ENCODE measurements at places on chromosomes 1 and 21. TPM values are rescaled to one million over a fixed set of nuclear protein-coding genes. Genes with fewer than 3 reads are reported as not detected.

Gene PKLR
- not detected for total RNA-seq

DNA sequence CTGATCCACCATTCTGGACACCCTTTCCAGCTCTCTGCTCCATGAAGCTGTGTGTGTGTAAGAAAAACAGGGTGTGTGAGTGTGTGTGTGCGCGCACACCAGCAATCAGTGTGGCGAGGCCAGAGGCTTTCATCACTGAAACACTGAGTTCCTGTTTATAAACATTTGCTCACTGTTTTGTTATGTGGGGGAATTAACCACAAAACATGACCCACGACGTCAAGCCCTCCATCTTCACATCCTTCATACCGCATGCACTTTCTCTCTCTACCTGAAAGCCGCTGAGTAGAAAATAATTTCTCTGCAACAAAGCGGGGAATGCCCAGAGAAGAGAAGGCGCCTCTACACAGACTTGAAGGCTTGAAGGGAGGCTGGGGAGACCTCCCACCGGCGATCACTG is 148.9 kb upstream of the IRF2BP2 start:
- no peak for DNase-seq

- no peak for DNase-seq
Measured at GRCh38 chr1:89260042-89260441, 12.6 kb downstream of the GBP5 start.

GRCh38 chr1:157723157-157723556 is 22.6 kb upstream of the FCRL3 start:
- DNase-seq = no peak

DNA sequence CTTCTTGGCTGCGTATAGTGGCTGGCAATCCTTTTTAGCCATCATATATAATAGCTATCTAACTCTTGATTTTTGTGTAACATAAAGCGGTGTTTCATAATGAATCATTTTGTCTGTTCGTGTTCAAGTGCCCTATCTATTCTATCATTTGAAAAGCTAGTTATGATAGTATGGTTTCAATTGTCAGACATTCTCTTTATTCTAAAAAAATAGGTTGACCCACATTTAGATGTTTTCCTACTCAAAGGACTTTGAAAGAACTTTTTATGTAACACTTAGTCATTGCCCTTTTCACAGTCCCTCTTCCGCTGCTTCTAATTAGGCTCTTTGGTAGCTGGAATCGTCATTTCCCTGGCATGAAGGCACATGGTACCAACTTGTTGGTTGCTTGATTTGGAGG is 272.2 kb upstream of the B3GALT2 start:
- DNase-seq = peak; percentile 29

DNA sequence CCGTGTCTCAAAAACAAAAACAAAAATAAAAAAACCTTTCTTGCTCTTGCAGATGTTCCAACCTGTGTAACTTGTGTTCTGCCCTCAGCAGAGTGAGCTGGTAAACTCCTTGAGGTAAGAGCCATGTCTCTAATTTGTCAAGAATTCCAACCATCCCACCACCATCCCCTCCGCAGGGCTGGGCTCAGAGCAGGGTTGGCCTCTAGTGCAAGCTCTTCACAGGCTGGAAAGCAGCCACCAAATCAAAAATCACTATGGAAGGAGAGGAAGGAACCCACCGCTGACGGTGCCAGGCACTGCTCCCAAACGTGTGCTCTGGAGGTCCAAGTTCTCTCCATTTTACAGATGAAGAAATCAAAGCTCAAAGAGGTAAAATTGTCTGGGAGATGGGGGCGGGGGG is 9.4 kb downstream of the PLEKHA6 start:
- DNase-seq = no peak

DNA sequence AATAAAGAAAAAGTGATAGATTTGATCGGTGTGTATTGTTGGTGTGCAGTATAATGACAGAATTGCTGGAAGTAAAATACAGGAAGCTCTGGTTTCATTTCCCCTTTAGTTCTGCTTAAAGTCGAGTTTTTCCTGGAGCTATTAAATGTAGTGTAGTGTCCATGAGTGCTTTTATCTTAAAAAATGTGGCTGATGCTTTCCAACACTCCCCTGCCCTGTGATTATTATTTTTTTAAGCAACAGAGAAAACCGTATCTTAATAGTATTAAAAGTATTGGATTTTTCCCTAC is 1.1 kb downstream of the LGALS8 start:
- no peak for DNase-seq

DNA sequence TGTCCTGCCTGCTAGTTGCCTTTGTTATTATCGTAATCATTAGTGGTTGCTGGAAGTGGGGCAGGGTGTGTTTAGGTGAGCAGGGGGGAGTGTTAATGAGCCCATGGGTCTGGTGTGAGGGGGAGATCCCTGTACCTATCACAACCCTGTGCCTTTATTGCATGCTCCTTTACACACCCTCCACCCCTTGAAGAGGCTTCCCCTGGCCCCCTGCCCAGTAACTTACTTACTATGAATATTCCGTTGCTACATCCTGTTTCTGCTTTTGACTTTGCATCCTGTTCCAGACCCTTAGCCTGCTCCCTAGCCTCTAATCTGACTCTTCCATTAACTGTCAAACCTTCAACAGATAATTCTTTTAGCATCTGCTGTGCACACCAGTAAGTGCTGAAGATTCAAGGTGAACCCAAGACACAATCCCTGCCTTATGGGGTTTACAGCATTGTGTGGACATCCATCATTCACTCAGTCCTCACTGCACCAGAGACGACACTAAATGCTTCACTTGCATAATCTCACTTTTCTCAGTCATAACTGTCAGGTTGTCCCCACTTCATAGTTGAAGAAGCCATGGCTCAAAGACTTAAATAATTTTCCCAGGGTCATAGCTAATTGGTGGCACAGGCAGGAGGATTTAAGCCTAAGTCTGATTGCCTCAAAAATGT is 47.9 kb downstream of the CDC7 start:
- DNase-seq = no peak

Gene CASZ1
- total RNA-seq = 8.5 TPM

GRCh38 chr1:181087400-181087901 is 1.0 kb upstream of the IER5 start:
- no peak for DNase-seq

GRCh38 chr1:202145068-202145743 is 669 bp upstream of the ARL8A start:
- DNase-seq = no peak

DNA sequence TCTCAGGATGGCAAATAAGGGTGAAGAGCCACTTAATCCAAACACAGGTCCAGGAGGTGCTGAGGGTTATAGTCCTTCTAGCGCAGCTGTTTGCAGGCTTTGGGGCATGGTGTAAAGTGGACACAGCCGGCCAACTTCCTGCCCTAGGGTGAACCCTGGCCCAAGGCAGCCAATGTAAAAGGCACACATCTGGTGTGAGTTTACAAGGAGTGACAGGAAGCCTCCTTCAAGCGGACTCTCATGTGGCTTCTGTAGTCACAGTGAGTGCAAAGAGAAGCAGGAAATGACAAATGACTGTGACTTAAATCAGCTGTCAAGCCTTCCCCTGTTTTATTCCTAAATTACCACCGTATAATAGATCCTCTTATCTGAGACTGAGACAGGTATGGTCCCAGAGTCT is 213.0 kb downstream of the CRB1 start:
- peak; percentile 9 for DNase-seq

DNA sequence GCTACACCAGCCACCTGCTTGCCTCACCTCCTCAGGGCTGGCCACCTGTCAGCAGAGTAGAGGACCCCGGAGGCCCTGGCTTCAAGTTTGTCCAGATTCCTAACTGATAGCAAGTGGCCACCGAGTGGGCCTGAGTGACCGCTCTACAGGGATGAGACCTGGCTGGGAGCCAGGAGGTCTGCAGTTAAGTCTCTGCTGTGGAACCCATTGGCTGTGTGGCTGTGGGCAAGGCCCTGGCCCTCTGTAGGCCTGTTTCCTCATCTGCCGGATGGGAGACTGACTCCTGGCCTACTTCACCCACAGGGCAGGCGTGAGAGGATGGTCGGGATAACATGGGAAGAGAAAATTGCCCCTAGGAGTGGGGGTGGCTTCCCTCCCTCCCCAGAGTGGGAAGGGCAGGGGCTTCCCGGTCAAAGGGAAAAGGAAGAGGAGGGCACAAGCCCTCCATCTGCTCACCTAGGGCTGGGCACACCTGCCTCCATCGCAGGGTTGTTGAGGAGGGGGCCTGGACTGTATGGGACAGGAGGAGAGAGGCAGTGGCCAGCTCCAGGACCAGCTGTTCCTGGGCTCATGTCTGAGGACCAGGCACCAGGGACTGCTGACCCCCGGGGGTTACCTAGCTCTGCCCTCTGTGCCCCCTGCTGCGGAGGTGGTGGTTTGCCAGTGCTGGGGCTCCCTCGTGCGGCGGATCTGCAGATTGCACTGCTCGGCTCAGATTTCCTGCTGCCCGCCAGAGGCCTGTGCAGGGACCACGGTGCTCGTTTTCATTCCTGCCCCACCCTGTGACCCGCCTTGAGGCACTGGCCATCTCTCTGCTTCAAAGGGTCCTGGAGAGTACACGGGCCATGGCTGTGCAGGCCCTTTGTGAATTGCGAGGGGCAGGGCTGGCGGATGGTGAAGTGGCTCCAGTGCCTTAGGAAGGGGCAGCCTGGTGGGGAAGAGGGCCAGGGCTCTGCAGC is 9.1 kb upstream of the MTFR1L start:
- DNase-seq = peak; percentile 69

- no peak for DNase-seq
Measured at GRCh38 chr1:88421997-88422396, 262.1 kb upstream of the PKN2 start.

DNA sequence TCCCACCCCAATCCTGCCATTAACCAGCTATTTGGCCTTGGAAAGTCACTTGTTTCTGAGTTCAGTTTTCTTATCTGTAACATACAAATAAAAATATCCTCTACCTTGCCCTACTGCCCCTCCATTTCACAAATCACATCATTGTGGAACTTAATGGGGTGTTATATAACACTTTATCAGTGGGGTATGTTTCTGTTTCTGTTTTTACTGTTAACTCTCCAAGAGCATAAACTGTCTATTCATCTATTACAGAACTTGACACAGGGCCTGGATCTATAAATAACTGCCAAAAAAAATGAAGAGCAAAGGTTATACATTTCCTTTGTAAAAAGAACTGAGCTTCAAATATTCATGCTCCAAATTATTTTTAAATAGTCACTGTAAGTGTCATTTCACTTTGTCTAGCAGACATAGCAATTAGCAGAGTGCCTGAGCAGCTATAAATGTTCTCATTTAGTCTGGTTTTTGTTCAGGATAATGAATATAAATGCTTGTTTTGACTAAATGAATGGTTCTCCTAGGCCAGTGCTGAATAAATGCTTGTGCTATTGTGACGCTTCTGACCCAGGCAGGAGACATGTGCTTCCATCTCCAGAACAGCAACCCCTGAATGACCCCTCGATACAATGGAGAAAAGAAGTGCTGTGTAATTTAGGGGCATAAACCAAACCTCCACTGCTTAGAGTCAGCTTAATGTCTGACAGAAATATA is 7.4 kb downstream of the PIGM start:
- DNase-seq = no peak

- no peak for DNase-seq
Measured at GRCh38 chr1:55064861-55065263, 25.5 kb downstream of the PCSK9 start.

DNA sequence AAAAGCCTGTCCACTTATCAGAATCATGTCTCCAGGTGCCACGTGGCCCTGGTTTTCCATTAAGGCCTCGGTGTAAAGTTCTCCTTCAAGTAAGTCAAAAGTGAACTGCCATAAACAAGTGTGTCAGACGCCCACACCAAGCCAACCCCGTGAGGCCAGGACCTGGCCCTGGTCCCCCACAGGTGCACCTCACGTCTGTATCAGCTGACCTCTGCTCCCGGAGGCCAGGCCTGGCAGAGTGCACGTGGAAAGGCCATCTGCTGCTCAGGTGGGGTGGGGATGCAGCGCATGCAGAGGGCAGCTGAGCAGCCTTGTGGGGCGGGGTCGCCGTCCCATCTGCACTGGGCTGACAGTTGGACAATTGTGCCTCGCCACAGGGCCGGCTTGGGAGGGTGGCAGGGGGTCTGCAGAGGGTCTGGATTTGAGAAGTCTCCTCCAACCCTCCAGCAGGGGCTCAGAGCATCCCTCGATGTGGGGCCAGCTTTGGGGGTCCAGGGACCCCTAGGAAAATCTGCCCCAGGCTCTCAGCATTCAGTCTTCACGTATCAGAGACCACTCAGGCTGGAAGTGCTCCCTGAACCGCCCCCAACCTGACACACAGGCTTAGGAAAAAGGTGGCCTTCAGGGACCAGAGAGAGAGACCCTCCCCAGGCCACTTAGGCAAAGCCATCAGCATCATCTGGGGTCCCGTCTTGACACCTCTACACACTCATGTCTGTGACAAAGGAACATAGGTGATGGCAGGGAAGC is 3.0 kb downstream of the SLC19A1 start:
- DNase-seq = no peak

Gene ZNF593
- total RNA-seq = 39.7 TPM

DNA sequence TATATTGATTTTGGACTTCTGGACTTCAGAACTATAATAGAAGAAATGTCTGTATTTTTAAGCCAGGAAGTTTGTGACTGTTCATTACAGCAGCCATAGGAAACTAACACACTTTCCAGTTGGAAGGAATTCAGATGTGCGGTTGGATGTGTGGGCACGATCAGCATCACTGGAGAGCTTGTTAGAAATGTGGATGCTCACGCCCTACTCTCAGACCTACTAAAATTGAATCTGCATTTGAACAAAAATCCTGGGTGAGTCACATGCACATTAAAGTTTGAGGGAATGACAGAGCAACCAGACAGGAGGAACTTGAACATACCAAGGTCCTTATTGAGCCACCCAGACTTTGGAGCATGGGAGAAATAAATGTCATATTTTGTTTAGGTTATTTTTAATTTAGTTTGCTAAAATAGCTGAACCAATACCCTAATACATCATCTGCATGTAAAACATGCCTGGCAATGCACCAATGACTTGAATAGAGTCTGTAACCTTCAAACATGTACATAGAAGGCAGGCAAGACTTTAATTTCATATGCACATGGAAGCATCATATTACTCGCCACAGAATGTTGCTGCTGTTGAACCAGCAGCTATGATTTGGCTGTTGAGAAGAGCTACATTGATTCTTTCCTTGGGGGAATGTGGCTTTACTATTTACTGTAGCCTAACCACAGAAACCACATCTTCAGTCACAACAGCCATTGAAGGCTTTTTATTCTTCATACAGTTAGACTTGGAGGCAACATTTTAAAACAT is 346.2 kb downstream of the BARHL2 start:
- DNase-seq = peak; percentile 84

DNA sequence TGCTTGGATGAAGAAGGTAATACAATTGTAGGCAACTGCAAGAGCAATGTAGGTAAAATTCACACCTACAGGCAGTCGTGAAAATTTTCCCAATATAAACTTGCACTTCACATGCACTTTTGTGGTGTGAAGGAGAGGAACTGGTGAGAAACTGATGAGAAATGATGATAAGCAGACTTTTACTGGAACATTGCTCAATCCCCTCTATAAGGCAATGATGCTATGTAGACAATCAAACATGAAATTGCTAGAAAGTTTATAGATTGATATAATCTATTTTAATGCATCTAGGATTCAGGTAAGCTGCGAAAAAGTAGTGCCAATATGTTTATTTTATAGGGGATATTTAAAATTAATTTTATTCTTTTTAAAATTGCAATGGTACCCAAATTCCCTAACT is 802.2 kb downstream of the KCNT2 start:
- DNase-seq = no peak

GRCh38 chr1:21874778-21875547 is 62.1 kb downstream of the HSPG2 start:
- DNase-seq = no peak
